Chondrocyte (in vitro differentiated cells): ENCODE measurements at places on chromosomes 16 and 17. TPM values are rescaled to one million over a fixed set of nuclear protein-coding genes. Genes with fewer than 3 reads are reported as not detected.

MYCBPAP gene
- total RNA-seq, result 0.99 to 1.2 TPM (median 1.00 TPM) in 3 replicates

CANT1 gene
- 37.3 to 50.5 TPM (median 47.9 TPM) in 3 replicates for total RNA-seq

GPR179 gene
- total RNA-seq, result 0.56 TPM in 1 of 3 replicates, not detected in the others

DHRS7C gene
- total RNA-seq, result 0.62 to 1.8 TPM in 2 of 3 replicates, not detected in the other

GRCh38 chr17:61247439-61247838 lies 152.2 kb upstream of the TBX2 start:
- no peak overlapping the region for H3K4me3 ChIP-seq
- no peak overlapping the region for H3K27ac ChIP-seq
- no peaks in the 10 kb centered on the region for H3K27me3 ChIP-seq
- DNase-seq, result no peak
- no peaks in the 10 kb centered on the region for H3K36me3 ChIP-seq

DNA sequence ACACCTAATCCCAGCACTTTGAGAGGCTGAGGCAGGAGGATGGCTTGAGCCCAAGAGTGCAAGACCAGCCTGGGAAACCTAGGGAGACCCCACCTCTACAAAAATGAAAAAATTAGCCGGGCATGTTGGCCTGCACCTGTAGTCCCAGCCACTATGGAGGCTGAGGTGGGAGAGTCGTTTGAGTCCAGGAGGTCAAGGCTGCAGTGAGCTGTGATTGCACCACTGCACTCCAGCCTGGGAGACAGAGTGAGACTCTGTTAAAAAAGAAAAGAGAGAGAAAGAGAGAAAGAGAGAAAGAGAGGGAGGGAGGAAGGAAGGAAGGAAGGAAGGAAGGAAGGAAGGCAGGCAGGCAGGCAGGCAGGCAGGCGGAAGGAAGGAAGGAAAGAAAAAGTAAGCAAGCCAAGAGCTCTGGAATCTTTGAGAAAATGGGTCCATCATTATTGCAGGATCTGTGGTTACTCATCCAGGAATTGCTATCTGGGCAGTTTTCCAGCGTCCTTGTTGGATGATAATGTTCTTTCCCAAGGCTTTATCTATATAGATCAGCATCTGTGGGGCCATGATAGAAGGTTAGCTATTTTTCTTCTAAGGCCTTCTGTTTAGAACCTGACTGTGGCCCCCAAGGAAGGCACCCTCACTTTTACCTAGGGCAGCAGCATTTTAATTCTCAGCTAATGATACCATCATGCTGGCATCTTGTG lies 533.2 kb upstream of the CDH5 start:
- no peak for DNase-seq
- H3K36me3 ChIP-seq, result no peaks in the 10 kb centered on the region
- H3K27ac ChIP-seq, result no peak overlapping the region
- H3K4me1 ChIP-seq, result peaks cover 6% of the 10 kb centered on the region
- H3K4me3 ChIP-seq, result no peak overlapping the region
- no peaks in the 10 kb centered on the region for H3K27me3 ChIP-seq

- peaks cover 39% of the 10 kb centered on the region for H3K4me1 ChIP-seq
- peaks cover 20% of the 10 kb centered on the region for H3K36me3 ChIP-seq
- H3K27ac ChIP-seq, result no peak overlapping the region
- no peak for DNase-seq
- H3K4me3 ChIP-seq, result no peak overlapping the region
- H3K27me3 ChIP-seq, result no peaks in the 10 kb centered on the region
Measured at GRCh38 chr16:922051-922450, 48.7 kb downstream of the LMF1 start.

DNA sequence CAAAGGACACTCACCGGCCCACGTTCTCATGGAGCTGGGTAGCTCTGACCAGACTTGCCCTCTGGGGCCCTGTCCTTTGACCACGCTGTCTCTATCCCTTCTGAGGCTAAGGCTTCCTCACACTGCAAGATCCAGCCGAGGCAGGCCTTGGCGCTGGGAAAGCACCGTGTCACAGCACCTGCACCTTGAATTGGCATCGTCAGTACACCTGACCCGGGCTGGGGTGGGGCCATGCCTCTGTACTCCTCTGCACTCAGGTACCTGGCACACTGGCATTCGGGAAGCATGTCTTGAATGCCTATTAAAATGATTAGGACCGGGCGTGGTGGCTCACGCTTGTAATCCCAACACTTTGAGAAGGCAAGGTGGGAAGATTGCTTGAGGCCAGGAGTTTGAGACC lies 6.0 kb downstream of the TBC1D24 start:
- H3K4me1 ChIP-seq, result peaks cover 19% of the 10 kb centered on the region
- H3K27me3 ChIP-seq, result no peaks in the 10 kb centered on the region
- DNase-seq, result no peak
- peaks cover 1% of the 10 kb centered on the region for H3K36me3 ChIP-seq
- no peak overlapping the region for H3K4me3 ChIP-seq

DNA sequence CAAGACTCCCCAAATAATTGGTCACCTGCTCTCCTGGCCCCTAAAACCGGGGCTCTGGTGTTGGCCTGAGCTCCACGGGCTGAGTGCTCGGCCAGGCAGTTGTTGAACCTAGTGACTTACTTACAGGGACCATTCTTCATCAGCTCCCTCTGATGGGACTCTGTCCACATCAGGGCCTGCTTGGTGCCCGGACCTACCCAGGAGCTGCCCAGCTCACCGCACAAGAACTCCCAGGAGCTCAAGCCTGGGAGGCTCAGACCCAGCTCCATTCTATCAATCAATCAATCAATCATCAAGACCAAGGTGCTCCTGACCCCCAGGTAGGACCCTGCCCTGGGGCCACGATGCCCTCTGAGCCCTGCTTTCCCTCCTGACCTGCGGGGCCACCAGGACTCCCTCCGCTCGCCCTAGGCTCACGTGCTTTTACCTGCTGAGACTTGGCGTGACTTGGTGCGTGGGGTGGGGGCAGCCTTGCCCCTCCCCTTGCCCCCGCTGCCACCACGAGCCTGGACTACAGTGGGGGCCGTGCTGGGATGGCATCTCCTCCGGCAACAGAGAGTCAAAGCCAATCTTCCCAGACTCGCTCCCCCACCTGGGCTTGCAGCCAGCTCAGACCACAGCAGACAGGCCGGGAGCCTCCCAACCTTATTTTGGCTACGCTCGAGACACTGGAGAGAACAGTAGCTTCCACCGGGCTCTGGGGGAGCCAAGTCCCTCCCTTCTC lies 15.7 kb downstream of the IL34 start:
- no peak overlapping the region for H3K4me3 ChIP-seq
- peak overlapping the region; percentile 89 for H3K27ac ChIP-seq
- H3K36me3 ChIP-seq, result peaks cover 22% of the 10 kb centered on the region
- no peak for DNase-seq
- H3K27me3 ChIP-seq, result no peaks in the 10 kb centered on the region
- peaks cover 24% of the 10 kb centered on the region for H3K4me1 ChIP-seq
